ENCODE measurements at places on chromosomes 13 and 19.

- DNase-seq = no peak
Observed at GRCh38 chr13:29888306-29888705, 37.9 kb upstream of the UBL3 start.

DNA sequence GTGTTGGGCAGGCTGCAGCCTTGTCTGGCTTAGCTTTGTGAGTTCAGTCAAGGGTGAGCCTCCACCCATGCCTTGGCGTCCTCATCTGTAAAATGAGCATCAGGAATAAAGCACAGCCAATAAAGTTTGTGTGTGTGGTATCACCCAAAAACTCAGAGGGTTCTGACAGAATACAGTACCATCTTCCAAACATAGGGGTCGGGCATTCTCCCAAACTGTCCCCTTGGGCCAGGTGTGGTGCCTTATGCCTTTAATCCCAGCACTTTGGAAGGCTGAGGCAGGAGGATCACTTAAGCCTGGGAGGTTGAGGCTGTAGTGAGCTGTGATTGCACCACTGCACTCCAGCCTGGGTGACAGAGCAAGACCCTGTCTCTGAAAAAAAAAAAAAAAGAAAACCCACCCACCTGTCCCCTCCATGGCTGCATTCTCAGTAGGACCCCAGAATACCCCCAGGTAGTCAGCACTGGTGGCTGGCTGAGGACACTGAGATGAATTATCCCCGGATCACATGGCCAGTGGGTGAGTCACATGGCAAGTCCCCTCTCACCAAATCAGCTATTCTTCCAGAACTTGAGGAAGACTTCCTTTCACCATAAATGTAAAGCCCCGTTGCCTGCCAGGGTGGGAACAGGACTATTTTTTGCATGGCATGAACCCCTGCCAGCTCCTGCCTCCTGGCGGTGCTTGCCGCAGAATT is 18.6 kb downstream of the POP4 start:
- DNase-seq = no peak

- DNase-seq = no peak
Observed at GRCh38 chr13:23629566-23630272, 59.5 kb downstream of the TNFRSF19 start.

- no peak for DNase-seq
Observed at GRCh38 chr13:26502826-26503225, 54.7 kb upstream of the WASF3 start.

DNA sequence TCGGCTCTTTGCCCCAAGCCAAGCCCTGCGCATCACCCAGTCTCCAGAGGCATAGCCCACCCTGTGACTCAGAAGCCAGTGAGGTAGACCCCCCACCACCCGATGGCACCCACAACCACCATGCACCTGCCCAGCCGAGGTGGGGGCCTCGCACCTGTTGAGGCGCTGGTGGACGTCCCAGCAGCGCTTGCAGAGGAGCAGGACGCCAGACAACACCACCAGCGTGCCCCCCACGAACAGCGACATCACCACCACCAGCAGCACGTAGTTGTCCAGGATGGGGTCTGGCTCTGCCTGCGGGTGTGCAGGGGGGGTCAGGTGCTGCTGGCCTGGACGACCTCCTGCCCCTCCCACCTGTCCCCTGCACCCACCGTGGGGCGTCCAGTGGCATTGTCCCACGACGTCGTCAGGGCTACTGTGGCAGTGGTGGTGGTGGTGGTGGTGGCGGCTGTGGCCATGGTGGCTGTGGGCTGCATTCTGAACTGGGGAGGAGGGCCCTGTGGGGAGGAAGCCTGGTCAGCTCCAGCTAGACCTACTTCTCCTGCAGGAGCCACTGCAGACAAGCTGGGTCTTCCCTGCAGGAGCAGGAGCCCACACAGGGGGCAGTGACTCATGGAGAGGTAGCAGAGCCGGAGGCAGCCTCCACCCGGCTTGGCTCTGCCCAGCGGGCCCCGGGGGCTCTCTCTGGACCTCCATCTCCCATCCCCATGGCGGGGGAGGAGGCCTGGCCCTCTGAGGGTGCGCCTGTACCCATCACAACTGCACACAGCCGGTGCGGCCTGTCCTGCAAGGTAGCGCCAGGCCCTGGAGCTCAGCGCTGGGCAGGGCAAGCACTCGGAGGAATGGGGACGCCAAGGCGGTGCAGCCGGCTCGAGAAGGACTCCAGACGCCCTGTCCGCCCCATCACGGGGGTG is 1.9 kb downstream of the CBARP start:
- no peak for DNase-seq

- no peak for DNase-seq
Observed at GRCh38 chr19:6374161-6374709, 1.5 kb downstream of the PSPN start.

- DNase-seq = no peak
Observed at GRCh38 chr19:33393286-33394005, 19.9 kb downstream of the CEBPG start.

- DNase-seq = no peak
Observed at GRCh38 chr19:15419413-15420025, 731 bp upstream of the AKAP8L start.
